ENCODE measurements at places on chromosomes 2 and 18.

- DNase-seq = no peak
- H3K4me1 ChIP-seq = peaks cover 8% of the 10 kb centered on the region
- H3K27me3 ChIP-seq = no peaks in the 10 kb centered on the region
- no peaks in the 10 kb centered on the region for H3K36me3 ChIP-seq
- no peak overlapping the region for H3K27ac ChIP-seq
Observed at GRCh38 chr2:16119741-16120140, 179.4 kb downstream of the MYCN start.

GRCh38 chr18:3624935-3625741, 175.2 kb downstream of the TGIF1 start:
- peak; percentile 42 for DNase-seq
- H3K36me3 ChIP-seq = no peaks in the 10 kb centered on the region
- peak overlapping the region; percentile 86 for H3K27ac ChIP-seq
- H3K27me3 ChIP-seq = no peaks in the 10 kb centered on the region

DNA sequence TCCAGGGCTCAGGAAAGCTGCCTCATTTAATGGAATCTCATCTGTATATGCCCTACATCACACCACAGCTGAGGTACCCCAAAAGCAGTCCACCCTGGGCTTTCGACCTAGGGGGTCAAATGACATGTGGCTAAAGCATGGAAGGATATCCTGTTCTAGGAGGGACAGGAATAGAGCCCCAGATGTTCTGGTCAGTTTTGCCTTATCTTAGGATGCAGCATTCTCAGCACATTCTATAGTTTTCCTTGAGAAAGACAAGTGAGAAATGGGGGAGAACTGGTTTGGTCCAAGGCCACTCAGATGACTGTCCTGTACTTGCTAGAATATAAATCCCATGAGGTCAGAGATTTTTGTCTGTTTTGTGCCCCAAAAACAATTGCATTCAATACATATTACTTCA, 688.0 kb upstream of the ZEB2 start:
- no peaks in the 10 kb centered on the region for H3K27me3 ChIP-seq
- no peak overlapping the region for H3K4me3 ChIP-seq
- H3K36me3 ChIP-seq = no peaks in the 10 kb centered on the region
- H3K4me1 ChIP-seq = no peaks in the 10 kb centered on the region
- no peak overlapping the region for H3K27ac ChIP-seq

GRCh38 chr2:159744363-159744762, 32.1 kb downstream of the MARCHF7 start:
- no peaks in the 10 kb centered on the region for H3K27me3 ChIP-seq
- no peaks in the 10 kb centered on the region for H3K4me1 ChIP-seq
- no peak overlapping the region for H3K27ac ChIP-seq
- DNase-seq = no peak
- no peak overlapping the region for H3K4me3 ChIP-seq

- no peaks in the 10 kb centered on the region for H3K27me3 ChIP-seq
- peak overlapping the region; percentile 82 for H3K27ac ChIP-seq
- peak; percentile 7 for DNase-seq
- no peak overlapping the region for H3K4me3 ChIP-seq
Observed at GRCh38 chr2:1731447-1731962, 12.8 kb downstream of the PXDN start.

DNA sequence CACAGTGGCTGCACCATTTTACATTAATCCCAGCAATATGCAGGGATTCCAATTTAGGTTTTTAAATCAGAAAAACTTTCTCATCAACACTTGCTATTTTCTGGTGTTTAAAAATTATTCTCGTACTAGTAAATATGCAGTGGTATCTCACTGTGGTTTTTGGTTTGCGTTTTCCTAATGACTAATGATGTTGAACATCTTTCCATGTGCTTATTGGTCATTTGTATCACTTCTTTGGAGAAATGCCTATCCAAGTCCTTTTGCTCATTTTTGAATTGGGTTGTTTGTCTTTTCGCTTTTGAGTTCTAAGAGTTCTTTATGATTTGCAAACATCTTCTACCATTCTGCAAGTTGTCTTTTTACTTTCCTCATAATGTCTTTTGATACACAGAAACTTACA, 62.1 kb upstream of the TCF7L1 start:
- no peaks in the 10 kb centered on the region for H3K36me3 ChIP-seq
- no peaks in the 10 kb centered on the region for H3K27me3 ChIP-seq
- H3K4me3 ChIP-seq = no peak overlapping the region
- no peak overlapping the region for H3K27ac ChIP-seq
- no peak for DNase-seq
- no peaks in the 10 kb centered on the region for H3K4me1 ChIP-seq

DNA sequence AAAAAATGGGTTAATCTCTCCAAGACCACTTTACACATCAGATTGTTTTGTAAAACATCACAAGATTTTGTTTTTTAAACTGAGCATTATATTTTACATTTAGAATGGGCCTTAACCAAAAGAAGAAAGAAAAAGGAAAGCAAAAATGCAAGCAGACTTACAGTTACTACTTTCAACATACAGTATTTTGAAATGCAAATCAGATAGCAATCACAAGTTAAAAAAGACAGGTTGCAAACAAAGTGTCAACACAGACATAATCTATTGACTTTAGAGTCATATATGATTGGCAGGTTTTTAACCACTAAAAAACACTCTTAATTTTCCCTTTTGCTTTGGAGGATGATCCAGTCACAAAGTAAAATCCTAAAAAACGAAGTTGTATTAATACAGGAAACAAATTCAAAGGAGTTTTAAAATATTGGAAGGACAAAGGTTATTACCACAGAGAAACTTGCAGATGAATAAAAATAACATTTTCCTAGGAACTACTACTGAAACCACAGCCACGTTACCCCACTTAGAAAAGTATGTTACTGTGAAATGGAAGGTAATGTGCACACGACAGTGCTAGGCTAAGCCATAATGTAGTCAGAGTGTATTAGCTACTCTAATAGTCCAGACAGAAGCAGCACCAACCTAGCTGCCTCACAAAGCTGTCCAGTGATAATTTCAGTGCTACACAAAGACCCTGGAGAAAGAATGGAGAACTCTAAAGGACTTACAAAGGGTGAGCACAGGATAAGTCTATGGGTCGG, 22.9 kb downstream of the DARS1 start:
- no peaks in the 10 kb centered on the region for H3K36me3 ChIP-seq
- no peak overlapping the region for H3K4me3 ChIP-seq
- no peaks in the 10 kb centered on the region for H3K27me3 ChIP-seq
- H3K27ac ChIP-seq = no peak overlapping the region
- H3K4me1 ChIP-seq = peaks cover 6% of the 10 kb centered on the region
- DNase-seq = no peak

GRCh38 chr2:79715338-79715737, 202.5 kb downstream of the CTNNA2 start:
- no peaks in the 10 kb centered on the region for H3K4me1 ChIP-seq
- H3K36me3 ChIP-seq = no peaks in the 10 kb centered on the region

GRCh38 chr2:147546109-147546508, 298.7 kb upstream of the ACVR2A start:
- no peak for DNase-seq
- no peaks in the 10 kb centered on the region for H3K36me3 ChIP-seq
- no peaks in the 10 kb centered on the region for H3K27me3 ChIP-seq
- no peak overlapping the region for H3K27ac ChIP-seq
- H3K4me1 ChIP-seq = no peaks in the 10 kb centered on the region

All from transverse colon (tissue), 4 donors.